ENCODE measurements at places on chromosomes 5 and 9.

DNA sequence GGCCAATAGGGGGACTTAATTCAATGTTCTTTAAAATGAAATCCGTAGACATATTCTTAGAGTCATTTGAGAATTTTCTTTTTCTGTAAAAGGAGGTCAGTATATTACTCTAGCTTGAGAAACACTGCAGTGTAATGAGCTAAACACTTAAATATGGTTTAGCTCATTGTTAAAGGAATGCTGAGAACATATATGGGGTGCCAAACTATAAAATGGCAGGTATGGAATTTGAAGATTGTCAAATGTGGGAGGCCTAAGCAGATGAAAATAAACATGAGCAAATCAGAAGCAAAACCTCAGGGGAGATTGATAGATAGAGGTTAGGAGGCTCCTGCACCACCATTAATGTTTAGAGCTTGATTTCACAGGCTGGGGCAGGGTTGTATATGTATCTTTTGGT lies 57.9 kb downstream of the STX17 start:
- DNase-seq, result no peak
- H3K4me1 ChIP-seq, result no peaks in the 10 kb centered on the region
- peaks cover 13% of the 10 kb centered on the region for H3K36me3 ChIP-seq

DNA sequence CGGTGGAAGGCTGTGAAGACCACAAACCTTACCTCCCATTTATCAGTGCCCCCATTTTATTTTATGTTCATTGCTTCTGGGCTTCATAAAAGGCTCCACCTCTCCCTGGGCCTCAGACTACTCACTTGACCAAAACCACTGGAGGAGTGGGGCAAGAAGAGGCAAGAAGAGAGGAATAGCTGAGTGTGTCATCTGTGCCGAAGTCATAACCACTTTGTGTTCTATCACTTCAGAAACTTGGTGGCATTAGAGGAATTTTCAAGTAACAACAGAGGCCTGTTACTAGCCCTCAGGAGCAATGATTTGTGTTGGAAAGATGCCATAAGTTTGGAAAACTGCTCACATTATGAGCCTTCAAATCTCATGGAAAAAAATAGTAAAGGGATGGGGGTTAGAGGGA lies 88.7 kb upstream of the PIK3R1 start:
- no peak overlapping the region for H3K4me3 ChIP-seq
- H3K27ac ChIP-seq, result no peak overlapping the region
- H3K4me1 ChIP-seq, result peaks cover 3% of the 10 kb centered on the region
- DNase-seq, result no peak

GRCh38 chr9:122090287-122090883 lies 2.7 kb downstream of the TTLL11 start:
- H3K27ac ChIP-seq, result no peak overlapping the region
- H3K4me1 ChIP-seq, result peaks cover 39% of the 10 kb centered on the region
- no peak for DNase-seq
- no peak overlapping the region for H3K4me3 ChIP-seq
- no peaks in the 10 kb centered on the region for H3K36me3 ChIP-seq

DNA sequence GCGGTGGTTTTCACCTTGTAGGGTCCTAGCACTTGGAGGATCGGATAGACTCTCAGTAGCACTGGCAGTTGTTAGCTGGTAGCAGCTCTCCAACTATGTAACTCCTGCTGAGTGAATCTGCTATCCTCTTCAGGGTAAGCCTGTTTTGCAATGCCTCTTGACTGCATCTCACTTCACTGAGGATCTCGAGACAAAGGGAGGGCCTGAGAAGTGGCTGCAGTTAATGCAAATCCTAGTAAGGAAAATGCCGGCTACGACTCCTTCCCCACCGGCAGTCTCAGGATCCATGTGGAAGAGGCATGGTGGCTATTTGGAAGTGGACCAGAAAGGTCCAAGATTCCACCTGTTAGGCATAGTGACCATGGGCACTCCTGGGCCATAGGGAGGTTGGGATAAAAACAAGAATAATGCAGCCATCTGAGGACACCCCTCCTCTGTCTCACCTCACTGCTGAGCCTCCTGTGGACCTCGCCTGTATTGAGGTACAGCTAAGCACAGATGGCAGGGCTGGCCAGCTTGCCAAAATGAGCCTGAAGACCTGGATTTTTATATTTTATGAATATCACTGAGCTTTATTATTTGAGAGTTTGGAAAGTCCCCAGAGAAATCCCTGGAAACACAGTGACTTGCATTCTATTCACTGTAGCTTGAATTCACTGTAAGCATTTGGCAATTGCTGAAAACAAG lies 146.0 kb downstream of the LIFR start:
- no peaks in the 10 kb centered on the region for H3K4me1 ChIP-seq
- DNase-seq, result no peak
- no peaks in the 10 kb centered on the region for H3K36me3 ChIP-seq
- no peak overlapping the region for H3K4me3 ChIP-seq
- no peak overlapping the region for H3K27ac ChIP-seq
- no peaks in the 10 kb centered on the region for H3K27me3 ChIP-seq

DNA sequence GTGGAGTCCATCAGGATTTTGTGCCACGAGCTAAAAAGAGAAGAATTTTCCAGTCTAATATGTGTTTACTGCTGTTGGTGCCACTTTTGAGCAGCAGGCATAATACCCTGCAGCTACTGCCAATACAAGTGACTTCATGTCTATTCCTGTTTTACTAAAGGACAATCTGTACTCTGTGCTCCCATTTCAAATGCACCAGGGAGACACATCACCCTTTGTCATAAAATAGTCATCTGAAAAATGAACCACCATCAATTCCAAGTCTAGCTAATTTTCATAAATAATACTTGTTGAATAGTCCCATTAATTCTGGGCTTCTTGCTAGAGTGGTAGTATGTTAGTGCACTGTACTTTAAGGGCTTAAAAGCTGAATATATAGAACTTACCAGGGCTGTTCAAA lies 8.9 kb upstream of the PKD2L2 start:
- DNase-seq, result no peak
- no peak overlapping the region for H3K4me3 ChIP-seq
- H3K27me3 ChIP-seq, result no peaks in the 10 kb centered on the region

DNA sequence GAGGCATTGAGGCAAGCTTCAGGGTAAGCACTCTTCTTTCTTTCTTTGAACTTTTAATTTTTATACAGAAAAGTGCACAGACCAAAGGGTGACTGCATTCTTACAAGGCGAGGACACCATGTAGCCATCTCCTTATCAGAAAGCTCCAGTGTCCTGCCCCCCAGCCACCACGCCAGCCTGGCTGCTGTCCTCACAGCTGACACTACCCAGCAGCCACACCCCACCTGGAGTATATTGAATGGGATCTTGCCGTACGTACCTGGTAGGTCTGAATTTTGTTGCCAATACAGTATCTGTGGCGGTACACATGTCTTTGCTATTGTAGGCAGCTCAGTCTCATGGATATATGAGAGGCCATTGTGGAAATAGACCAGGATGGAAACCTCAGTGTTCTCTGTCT lies 284.0 kb upstream of the IRX2 start:
- DNase-seq, result no peak
- no peak overlapping the region for H3K4me3 ChIP-seq
- H3K36me3 ChIP-seq, result no peaks in the 10 kb centered on the region
- H3K4me1 ChIP-seq, result no peaks in the 10 kb centered on the region
- no peaks in the 10 kb centered on the region for H3K27me3 ChIP-seq
- H3K27ac ChIP-seq, result no peak overlapping the region

GRCh38 chr5:6847870-6848269 lies 134.6 kb downstream of the TENT4A start:
- H3K4me1 ChIP-seq, result no peaks in the 10 kb centered on the region
- H3K27ac ChIP-seq, result no peak overlapping the region
- DNase-seq, result no peak
- no peaks in the 10 kb centered on the region for H3K36me3 ChIP-seq
- H3K27me3 ChIP-seq, result no peaks in the 10 kb centered on the region

DNA sequence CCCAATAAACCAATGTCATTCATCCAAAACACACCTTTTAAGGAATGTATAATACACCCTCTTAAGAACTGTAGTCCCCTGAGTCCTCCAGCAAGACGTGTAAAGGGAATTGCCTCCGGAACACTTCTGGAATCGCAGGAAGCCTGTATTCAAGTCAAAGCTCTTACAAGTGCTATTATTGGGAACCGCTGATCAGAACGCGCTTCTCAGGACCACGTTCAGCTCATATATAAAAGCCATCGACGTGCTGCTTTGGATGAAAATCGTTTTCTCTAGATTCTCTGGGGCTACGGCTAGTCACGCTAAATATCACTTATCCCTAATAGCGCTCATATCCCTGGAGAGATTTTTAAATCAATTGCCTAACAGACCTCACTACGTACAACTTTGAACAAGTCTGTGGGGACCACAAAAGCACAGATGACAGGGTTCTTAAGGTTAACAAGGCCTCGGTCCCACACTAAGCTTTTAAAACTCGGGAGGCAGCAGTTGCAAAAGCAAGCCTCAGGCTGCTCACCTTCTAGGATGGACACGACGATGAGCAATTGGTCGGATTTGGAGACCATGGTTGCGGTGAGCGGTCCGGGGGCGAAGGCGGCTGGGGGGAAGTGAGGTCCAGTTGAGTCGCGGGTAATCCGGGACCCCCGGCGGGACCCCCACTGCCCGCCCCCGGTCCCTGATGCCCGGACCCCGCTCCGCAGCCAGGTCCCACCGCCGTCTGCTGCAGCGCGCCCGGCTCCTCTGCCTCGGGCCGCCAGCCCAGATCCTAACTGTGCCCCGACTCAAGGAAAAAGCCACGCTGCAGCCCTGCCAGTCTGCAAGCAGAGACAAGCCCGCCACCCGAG lies 548 bp downstream of the CEP120 start:
- H3K27ac ChIP-seq, result peak overlapping the region; percentile 97
- H3K27me3 ChIP-seq, result no peaks in the 10 kb centered on the region
- no peak for DNase-seq
- peaks cover 34% of the 10 kb centered on the region for H3K4me1 ChIP-seq
- H3K4me3 ChIP-seq, result peak overlapping the region; percentile 72

GRCh38 chr5:112127861-112128260 lies 291.2 kb downstream of the EPB41L4A start:
- no peaks in the 10 kb centered on the region for H3K36me3 ChIP-seq
- DNase-seq, result no peak
- H3K4me1 ChIP-seq, result no peaks in the 10 kb centered on the region
- H3K4me3 ChIP-seq, result no peak overlapping the region

DNA sequence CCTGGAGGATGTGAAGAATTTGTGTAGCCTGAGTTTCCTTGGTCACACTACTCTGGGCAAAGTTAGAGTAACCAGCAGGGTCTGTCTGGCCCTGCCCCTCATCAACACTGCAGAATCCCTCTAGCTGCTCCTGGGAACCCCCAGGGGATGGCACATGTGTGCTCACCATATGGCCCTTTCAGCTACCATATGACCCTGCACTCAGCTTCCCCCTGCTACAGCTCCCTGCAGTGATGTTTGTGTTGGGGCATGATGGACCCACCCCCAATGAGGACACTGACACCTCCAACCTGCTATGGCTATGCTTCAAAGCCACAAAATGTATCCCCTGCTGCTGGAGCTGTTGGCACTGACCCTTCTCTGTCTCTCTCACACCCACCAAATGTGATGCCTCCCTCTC lies 152.7 kb downstream of the SNX18 start:
- DNase-seq, result no peak
- H3K27me3 ChIP-seq, result no peaks in the 10 kb centered on the region
- no peak overlapping the region for H3K27ac ChIP-seq
- H3K36me3 ChIP-seq, result no peaks in the 10 kb centered on the region
